Progenitor cell of endocrine pancreas (in vitro differentiated cells): ENCODE measurements at places on chromosomes 7 and 10.

DNA sequence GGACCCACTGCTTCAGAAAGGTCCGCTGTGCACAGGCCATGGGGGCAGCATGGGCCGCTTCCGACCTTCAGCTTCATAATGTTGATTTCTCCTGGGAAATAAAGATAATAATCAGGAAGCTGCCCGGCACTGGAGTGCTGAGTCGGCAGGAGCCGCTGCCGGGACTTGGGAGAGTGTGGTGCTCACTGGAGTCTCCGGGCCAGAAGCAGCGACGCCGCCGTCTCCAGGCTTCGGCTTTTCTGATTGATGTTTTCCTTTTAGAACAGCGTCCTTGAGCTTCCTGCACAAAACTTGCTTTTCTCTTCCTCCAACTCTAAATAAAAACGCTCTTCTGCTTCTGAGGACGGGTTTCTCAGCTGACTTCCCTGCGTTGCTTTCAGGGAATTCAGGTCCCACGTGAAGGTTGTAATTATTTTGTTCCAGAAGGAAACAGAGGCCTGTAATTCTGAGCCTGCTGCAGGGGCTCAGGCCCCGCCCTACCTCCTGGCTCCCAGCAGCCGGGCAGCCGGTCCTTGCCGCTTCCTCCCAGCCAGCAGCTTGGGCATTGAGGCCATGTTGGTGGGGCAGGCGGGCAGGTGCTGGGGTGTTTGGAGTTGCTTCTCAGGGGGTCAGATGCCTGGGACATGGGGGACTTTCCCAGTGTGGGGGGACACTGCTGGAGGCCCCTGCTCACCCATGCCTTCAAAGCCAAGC is 14.7 kb downstream of the PWWP2B start:
- DNase-seq: no peak

DNA sequence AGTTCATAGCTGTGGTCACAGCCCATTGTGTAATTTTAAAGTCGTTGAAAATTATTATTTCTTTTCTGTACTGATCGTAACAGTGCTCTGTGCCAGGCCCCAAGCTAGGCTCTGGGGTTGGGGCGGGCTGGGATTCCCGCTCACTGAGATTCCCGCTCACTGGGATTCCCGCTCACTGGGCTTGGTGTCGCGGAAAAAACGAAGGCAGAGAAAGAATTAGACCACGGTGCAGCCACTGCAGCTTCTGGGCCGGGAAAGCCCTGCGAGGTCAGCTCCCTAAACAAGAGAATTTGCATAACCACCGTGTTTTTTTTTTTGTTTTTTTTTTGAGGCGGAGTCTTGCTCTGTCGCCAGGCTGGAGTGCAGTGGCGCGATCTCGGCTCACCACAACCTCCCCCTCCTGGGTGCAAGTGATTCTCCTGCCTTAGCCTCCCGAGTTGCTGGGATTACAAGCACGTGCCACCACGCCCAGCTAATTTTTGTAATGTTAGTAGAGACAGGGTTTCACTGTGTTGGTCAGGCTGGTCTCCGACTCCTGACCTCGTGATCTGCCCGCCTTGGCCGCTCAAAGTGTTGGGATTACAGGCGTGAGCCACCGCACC is 31.2 kb downstream of the FOXK1 start:
- no peak for DNase-seq

DNA sequence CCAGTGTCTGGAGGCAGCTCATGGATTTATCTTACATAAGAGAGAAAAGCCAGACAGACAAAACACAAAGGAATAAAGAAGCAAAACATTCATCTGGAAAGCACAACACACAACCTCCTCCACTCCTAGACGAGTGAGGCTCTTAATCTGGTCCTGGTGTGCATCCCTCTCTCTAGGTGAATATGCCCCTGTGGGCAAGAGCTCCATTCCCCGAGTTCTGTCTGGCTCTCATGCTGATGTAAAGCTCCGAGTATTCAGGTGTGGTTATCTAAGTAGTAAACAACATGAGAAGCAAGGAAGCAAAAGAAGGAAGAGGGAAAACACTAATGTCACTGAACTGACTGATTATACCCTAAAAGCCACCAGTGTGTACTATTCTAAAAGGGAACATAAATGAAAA is 47.9 kb upstream of the FEZF1 start:
- DNase-seq: no peak

DNA sequence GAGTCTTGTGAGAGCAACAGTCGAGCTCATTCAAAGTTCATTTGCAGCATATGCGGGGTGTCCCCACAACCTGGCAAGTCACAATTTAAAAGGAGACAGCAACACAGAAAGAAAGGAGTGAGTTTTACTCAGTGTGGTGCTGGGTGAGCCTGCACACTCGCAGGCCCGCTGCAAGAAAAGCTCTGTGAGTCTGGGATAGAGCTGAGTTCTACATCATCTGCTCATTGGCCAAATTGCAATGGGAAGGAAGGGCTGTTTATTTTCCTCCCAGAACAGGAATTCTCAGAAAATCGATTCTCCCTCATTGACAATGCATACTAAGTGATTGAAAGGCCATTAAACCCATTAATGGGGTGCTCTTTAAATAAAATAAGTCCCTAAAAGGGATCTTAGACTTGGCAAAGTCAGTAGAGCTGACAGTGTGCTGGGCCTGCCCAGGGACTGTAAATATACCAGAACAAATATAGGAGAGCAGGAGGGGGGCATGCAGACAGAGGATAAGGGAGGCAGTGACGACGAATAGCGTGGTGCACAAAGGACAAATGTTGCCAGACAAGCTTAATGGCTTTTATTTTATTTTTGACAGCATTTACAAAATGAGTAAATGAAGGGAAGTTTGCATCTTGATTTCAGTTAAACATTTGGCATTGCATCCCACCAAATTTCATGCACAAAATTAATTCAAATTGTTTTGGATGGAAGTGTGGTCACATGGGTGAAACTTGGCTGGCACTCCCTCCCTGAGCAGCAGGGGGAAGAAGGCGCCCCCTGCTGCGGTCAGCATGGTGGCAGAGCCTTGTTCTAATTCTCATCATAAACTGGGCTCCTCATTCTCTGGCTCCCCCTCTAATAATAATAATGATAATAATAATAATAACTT is 215.7 kb downstream of the SNX10 start:
- DNase-seq: no peak

GRCh38 chr10:32985775-32986350 is 27.8 kb upstream of the ITGB1 start:
- no peak for DNase-seq

DNA sequence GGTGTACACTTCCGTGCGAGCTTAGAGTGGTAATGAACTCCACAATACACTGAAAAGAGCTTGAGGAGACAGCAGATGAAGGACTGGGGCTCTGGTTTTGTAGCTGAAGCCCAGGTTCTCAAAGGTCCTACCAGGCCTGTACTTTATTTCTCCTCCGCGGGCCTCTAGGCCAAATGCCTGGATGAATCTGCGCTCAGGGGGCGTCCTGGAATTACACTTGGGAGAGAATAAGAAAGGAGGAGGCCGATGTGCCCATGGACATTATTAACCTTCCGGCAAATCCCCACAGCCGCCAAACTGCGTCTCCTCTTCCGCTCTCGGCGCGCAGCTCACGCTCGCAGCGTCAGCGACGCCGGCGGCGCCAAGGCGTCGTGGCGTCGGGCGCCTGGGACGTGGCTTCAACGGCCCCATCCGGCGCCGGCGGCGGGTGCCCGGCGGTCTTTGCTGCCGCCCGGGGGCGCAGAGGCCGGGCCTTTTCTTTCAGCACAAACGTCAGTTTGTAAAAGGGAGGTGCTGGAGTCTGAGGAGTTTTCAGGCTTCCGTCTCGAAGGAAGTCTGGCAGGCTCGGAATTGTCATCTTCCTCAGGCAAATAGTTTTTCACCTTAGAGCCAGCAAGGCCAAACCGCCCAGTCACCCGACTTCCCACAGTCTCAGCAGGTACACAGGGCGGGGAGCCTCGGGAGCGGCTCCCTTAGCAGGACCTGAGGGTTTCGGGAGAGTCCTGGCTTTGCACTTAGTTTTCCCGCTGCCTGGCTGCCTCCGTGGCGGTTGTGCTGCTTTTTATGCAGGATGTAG is at the start of gene CCDC7:
Gene CCDC7, plus strand, starts transcription at position 401 of the 796 bp plus-strand sequence. CDS start 5,503 bp downstream, outside the sequence.
- DNase-seq: peak; percentile 64

GRCh38 chr10:127977357-127978009 is 70.6 kb downstream of the PTPRE start:
- DNase-seq: no peak

DNA sequence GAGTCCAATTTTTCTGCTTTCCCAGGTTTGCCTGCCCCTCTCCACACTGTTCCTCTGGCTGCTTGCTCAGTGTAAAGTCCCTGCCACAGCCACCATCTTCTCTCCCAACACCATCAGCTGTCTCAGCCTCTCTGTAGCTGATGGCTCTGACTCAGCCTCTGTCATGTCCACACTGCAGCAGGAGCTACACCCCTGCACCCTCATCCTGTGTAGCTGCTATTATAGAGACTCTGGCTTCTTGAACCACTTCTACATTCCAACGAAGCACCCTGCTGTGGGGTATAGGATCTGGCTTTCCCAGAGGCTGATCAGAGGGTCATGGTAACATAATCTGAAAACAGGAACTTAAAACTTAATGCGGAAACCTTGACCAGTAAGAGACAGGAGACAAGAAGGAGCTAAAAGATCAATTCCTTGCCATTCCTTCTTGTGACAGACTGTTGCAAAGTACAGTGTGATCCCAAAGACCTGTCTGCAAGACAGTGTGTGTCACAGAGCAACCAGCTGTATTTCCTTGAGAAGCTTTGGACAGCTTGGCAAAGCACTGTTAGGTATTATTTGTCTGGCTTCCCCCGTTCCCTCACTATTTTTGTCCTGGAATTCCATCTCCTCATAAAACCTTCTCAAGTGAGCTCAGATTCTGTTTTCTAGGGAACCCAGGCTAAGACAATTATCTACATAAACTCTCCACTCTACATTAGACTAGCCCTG is 42.3 kb downstream of the NRCAM start:
- DNase-seq: no peak

DNA sequence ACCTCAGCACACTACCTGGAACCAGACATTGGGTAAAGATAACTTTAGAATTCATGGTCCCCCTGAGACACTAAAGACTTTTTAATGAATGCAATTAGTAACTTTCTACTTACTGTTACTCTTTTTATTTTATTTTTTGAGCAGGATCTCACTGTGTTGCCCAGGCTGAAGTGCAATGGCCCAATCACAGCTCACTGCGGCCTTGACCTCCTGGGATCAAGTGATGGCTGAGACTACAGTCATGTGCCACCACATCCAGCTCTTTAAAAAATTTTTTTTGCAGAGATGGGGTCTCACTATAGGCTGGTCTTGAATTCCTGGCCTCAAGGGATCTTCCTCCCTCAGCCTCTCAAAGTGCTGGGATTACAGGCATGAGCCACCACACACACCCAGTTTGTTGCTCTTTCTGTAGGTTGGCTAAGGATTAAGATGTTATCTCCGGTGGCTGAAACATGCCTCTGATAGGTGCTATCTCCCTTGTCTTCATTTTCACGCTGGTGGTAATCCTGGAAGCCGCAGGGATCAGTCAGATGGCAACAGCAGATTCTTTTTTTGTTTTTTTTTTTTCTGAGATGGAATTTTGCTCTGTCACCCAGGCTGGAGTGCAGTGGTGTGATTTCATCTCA is 128.3 kb downstream of the TCF7L2 start:
- DNase-seq: no peak

GRCh38 chr7:12062062-12062461 is 149.0 kb upstream of the TMEM106B start:
- DNase-seq: no peak

DNA sequence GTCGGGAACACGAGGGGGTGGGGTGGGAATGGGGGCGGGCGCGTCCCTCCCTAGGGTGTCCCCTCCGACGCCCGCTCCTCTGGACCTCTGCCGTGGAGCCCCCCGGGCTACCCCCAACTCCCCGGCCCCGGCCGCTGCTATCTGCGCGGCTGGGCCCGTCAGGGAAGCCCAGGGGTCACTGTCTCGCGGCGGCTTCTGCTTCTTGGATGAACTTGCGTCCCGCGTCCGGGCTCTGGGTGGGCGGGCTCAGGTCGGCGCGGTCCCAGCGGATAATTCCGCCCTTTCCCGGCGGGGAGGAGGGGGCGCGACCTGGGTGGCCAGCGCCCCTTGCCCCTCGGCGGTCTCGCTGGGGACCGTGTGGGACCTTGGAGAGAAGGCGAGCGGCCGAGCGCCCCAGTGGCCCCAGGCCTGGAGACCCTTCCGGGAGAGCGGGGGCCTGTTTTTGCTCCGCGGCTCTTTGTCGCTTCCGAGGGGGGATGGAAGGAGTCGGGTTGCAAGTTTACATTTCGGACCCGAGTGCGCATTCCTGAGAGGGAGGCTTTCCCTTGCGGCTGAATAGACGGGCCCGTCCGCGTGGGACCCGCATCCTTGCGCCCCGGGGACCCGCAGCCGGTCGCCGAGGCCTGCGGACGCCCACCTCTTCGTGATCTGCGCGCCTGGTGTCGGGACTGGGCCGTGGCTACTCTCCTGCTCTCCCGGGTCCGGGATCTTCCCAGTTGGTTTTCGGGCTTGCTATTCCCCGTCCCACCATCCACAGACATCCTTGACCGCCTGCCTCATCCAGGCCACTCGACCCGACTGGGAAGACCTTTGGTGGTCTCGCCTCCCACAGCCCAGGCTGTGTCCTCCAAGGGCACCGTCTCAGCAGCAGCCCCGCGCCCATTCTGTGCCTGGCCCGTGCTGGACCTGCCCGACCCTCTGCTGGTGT is 812 bp downstream of the DOCK1 start:
- peak; percentile 32 for DNase-seq

- DNase-seq: no peak
Measured at GRCh38 chr10:132628966-132629900, 91.6 kb downstream of the INPP5A start.

GRCh38 chr7:327233-327931 is 37.4 kb downstream of the FOXL3 start:
- DNase-seq: no peak

DNA sequence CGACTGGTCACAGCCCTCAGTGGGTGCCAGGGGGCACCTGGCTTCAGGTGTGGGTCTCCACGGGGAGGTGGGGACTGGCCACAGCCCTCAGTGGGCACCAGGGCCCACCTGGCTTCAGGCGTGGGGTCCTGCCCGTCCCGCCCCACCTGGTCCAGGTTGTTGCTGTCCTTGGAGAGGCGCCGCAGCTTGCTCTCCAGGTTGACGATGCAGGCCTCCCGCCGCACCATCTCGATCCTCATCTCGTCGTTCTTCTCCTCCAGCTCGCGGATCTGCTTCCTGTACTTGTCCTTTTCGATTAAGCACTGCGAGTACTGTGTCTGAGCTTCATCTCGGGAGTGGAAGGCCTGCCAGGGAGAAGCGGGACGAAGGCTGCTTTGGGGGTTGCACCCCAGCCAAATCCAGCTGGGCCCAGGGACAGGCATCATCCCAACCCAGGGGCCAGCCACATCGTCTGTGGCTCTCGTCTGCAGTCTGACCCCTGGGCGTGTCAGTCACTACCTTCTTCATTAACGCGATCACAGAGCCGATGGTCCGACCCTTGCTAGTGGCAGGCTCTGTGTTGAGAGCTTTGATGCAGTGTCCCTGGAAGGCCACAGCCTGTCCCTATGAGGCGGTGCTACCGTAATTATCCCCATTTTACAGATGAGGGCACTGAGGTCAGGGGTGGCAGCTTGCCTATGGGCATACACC is 92.9 kb upstream of the GNA12 start:
- no peak for DNase-seq
